AG09319 (cell line): ENCODE measurements at places on chromosomes 5 and 9.

GRCh38 chr9:1222511-1222910 is 172.4 kb downstream of the DMRT2 start:
- no peak for DNase-seq

DNA sequence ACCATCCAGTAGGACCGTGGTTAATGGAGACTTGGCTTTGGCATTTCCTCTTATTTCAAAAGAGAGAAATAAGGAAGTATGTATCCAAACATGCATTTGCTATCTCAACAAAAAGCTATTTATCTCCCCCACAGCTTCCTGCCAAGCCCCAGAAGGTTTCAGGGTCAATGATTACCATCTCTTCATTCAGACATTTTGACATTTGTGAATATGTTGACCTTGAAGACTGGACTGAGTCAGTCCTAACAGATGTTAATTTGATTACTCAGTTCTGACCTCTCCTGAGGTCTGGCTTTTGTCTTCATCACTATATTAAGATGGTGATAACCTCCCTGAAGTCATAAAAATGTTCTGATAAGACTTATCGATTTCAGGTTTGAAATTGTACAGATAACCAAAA is 479.4 kb downstream of the AGTPBP1 start:
- no peak for DNase-seq

GRCh38 chr9:88660611-88661010 is 125.6 kb downstream of the NXNL2 start:
- no peak for DNase-seq

- no peak for DNase-seq
Observed at GRCh38 chr5:10618311-10618710, 54.4 kb downstream of the ANKRD33B start.

- DNase-seq: no peak
Observed at GRCh38 chr9:134623258-134624066, 18.1 kb upstream of the COL5A1 start.

- DNase-seq: no peak
Observed at GRCh38 chr9:124505006-124505900, 1.9 kb downstream of the NR5A1 start.

DNA sequence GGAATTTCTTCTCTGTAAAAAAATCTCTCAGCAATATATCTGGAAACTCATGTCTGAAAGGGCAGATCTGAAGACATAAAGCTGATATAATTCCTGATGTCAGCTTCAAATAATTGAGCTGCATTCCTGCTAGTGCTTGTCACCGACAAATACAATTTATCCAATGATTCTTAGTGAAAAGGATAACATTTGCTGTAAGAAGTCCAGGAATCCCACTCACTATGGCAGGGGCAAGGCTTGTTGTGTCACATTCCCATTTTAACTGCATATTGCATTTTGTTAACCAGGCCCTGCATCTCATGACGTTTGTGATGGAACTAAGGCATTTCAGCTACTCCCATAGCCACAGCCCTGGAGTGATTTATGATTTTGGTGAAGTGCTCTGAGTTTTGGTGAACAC is 160.1 kb upstream of the DAB2 start:
- no peak for DNase-seq

DNA sequence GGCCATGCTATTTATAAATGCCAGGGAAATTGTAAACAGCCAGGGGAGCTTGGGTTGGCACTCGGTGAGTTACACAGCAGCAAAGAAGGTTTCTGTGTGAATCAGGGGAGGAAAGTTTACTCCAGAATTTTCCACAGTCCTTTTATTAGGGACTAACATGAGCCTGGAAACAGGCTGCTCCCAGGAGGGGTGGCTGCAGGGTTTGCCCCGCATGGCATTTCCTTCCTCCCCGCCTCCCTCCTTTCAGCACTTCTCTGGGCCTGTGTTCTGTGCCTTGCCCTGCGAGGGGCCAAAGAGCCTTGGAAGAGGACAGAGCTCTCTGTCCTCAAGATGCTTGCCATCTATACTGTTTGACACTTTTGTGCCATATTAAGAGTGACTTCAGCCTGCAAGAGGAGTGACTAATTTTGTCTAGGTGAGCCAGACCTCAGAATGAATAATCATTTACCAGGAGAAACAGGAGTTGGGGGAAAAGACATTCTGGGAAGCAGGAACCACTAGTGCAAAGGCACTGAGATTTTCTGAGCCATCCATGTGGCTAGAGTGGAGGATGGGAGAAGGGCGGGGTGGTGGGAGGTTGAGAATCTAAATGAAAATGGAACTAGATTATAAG is 1.8 kb downstream of the GSN start:
- DNase-seq: no peak

DNA sequence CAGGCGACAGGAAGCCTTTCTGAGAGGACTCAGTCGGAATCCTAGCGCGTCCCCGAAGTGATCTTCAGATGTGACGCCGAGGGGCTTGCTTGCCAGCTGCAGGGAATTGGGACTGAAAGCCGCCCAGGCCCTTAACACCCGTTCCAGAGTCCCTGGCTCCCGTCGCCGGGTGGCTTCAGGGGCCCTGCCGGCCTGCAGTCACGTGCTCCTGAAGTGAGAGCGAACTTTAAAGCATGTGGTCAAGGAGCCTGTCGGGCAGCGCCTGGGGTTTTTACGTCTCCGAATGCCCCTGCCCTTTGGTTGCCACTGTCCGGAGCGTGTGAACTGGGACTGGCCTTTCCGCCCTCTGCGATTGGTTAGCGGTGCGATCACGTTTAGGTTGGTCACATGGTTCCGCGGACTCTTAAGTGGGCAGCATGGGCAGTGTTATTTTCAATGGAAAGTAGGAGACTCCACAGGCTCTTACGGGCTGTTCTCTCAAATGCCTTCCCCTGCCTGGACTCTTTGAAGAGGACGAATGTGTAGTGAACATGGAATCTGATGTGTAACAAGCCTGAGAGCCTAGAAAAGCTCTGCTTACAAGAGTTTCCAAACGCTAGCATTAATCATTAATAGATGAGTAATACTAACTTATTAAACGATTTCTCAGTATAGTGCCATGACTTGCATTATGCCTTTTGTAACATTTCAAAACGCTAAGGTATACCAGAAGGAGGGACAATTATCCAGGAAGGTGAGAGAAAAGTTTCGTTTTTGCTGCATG is 1.9 kb downstream of the VLDLR start:
- DNase-seq: no peak

GRCh38 chr9:3329361-3329760 is 196.4 kb downstream of the RFX3 start:
- no peak for DNase-seq

GRCh38 chr5:38417658-38418017 is 138.8 kb downstream of the LIFR start:
- no peak for DNase-seq

DNA sequence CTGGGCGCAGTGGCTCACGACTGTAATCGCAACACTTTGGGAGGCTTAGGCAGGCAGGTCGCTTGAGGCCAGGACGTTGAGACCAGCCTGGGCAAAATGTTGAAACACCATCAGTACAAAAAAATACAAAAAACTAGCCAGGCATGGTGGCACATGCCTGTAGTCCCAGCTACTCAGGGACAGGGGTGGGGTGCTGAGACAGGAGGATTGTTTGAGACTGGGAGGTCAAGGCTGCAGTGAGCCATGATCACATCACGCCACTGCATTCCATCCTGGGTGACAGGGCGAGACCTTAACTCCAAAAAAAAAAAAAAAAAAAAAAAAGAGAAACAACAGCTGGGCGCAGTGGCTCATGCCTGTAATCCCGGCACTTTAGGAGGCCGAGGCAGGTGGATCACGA is 23.7 kb downstream of the DCAF12 start:
- DNase-seq: no peak
